Lower lobe of right lung (tissue), 2 donors: ENCODE measurements at places on chromosomes 7 and 10.

GRCh38 chr7:191105-191980 is 1.0 kb upstream of the FAM20C start:
- H3K36me3 ChIP-seq: peaks cover 13% of the 10 kb centered on the region
- H3K27ac ChIP-seq: peak overlapping the region; percentile 87
- H3K27me3 ChIP-seq: no peaks in the 10 kb centered on the region
- H3K4me1 ChIP-seq: peaks cover 36% of the 10 kb centered on the region

DNA sequence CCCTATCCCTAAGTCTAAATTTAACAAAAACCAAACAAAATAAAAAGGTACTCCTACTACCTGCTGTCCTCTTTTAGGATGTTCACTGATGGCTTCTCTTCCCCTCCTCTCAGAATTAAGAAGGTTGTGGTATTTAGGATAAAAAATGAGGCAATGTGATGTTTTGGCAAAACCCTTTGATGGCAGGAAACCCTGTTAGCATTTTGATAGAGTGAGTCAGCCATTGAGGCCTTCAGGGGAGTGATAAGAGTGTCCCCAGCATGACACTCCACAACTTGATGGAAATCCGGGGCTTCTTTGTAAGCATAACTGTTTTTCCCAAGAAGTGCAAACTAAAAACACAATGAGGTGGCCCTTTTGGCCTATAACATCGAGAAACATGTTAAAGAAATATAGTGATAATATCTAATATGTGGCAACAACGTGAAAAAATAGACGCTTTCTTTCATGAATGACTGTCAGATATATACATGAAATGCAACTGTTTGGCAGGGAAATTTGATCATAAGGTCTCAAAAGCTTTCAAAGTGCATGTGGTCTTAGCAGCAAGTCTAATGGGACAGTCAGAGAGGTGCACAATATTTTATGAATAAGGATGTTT is 55.0 kb downstream of the PRTFDC1 start:
- no peak overlapping the region for H3K4me3 ChIP-seq
- H3K27me3 ChIP-seq: no peaks in the 10 kb centered on the region
- no peak overlapping the region for H3K27ac ChIP-seq
- no peaks in the 10 kb centered on the region for H3K36me3 ChIP-seq
- H3K4me1 ChIP-seq: peaks cover 22% of the 10 kb centered on the region
- DNase-seq: no peak

DNA sequence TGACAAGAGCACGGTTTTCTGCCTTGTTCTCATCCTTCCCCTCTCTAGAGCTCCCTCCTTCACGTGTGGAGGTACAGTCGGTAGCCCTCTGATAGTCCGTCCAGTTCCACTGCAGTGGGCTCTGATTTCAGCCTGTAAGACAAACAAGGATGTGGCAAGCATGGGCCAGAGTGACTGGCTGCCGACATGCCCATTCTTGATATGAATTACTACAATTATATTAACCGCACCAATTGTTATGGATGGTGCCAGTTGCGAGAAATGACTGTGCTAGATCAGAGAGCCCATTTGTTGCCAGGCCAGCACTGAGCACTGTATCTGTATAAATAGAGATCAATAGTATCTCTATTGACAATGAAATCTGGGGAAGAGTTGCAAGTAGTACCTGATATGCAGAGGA is 146.6 kb downstream of the CHN2 start:
- DNase-seq: no peak
- H3K4me1 ChIP-seq: peaks cover 15% of the 10 kb centered on the region
- no peak overlapping the region for H3K4me3 ChIP-seq
- H3K27ac ChIP-seq: no peak overlapping the region

GRCh38 chr10:85642082-85642420 is 724.5 kb downstream of the GRID1 start:
- no peaks in the 10 kb centered on the region for H3K36me3 ChIP-seq
- H3K27me3 ChIP-seq: no peaks in the 10 kb centered on the region
- H3K4me1 ChIP-seq: peaks cover 12% of the 10 kb centered on the region
- no peak overlapping the region for H3K4me3 ChIP-seq
- H3K27ac ChIP-seq: peak overlapping the region; percentile 20
- DNase-seq: no peak

DNA sequence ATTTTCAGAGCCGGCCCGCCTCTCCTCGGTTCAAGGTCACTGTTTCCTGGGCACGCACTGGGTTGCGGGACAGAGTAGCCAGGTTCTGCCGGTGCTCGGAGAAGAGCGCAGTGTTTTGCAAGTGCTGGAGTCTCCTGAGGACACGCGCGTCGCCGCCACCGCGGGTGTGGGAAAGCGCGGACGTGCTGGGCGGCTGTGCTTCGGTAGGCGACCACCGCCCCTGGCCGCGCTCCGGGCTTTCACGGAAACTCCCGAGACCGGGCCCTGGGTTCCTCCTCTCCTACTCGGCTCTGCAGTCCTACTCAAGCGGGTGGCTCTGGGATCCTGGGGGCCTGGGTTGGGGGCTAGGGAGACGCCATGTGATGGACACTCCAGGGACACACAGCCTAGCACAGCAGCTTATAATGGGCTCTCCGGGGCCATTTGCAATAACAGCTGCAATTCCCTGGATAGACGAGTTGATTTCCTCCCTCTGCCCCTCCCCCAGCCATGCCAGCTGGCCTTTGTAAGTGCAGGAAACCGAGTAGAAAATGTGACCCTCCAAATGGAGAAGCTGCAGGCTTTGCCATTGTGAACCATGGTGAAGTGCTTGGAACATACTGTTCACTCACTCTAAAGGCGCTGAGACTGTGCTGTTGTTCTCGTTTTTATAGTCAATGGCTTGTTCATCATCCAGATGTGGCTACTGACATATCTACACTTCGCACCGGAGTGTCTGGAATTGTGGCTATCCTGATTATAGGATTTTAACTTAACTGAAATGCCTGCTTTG is 2.1 kb downstream of the FRAT1 start:
- H3K36me3 ChIP-seq: no peaks in the 10 kb centered on the region
- H3K27me3 ChIP-seq: no peaks in the 10 kb centered on the region
- H3K4me1 ChIP-seq: peaks cover 39% of the 10 kb centered on the region
- peak overlapping the region; percentile 99 for H3K27ac ChIP-seq

DNA sequence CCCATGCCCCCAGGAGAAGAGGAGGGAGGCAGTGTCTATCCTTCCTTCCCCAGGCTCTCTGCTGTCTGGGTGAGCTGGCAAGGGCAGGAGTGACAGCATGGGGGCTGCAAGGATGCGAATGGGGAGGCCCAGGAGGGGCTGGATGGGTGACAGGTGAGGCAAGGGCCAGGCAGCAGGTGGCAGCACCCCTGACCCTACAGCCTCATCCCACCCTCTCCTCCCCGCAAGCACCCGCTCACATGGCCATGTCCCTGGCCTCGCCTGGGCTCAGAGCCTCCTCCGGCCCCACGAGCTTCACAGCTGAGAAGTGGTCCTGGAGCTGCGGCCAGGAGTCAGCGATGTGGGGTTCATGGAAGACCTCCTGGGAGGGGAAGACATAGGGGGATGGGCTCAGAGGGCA is 5.4 kb downstream of the PLOD3 start:
- H3K36me3 ChIP-seq: peaks cover 85% of the 10 kb centered on the region
- peaks cover 10% of the 10 kb centered on the region for H3K4me1 ChIP-seq
- H3K27ac ChIP-seq: no peak overlapping the region
- no peak overlapping the region for H3K4me3 ChIP-seq
- no peak for DNase-seq

- H3K27ac ChIP-seq: no peak overlapping the region
- no peaks in the 10 kb centered on the region for H3K36me3 ChIP-seq
- H3K27me3 ChIP-seq: no peaks in the 10 kb centered on the region
- H3K4me3 ChIP-seq: no peak overlapping the region
Observed at GRCh38 chr7:43509906-43510305, 73.0 kb upstream of the STK17A start.

- no peaks in the 10 kb centered on the region for H3K4me1 ChIP-seq
- H3K27ac ChIP-seq: no peak overlapping the region
- no peak for DNase-seq
- H3K36me3 ChIP-seq: no peaks in the 10 kb centered on the region
Observed at GRCh38 chr10:56063642-56064041, 297.4 kb downstream of the ZWINT start.
